ENCODE measurements at places on chromosomes 6 and 20.
A peak's percentile ranks its signal among the peaks of the same experiment; 100 is the strongest.

GRCh38 chr6:161374971-161375873 lies 101.4 kb upstream of the AGPAT4 start:
- no peak for DNase-seq

GRCh38 chr6:148533309-148534107 lies 190.9 kb downstream of the SASH1 start:
- no peak for DNase-seq

DNA sequence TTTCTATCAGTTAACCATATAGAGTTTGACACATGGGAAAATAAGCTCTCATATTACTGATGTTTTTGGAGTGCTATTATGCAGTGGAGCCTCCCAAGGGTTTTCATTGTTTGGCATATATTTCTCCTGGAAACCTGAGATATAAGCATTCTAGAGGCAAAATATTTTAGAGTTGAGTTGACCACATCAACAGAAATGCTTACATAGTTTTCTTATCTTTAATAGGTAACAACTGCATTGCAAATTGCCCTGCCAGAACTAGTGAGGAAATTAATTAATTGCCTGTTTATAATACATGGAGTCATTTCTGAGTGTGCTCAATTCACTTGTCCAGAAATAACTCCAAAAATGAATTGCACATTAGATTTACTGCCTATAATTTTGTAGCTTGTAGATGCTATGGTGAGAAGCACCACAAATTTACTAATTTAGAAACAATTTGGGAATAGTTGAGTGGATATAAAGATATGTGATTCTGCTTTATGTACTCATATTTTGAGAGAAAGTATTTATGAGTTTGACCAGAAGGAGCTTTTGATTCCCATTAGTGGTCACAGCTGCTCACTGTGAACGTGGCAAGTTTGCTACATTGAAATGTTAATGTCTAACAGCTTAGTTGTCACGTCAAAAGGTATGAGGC lies 288.7 kb downstream of the CD109 start:
- DNase-seq = no peak

- peak; percentile 53 for DNase-seq
Observed at GRCh38 chr6:43699564-43700186, 12.1 kb upstream of the MRPS18A start.

GRCh38 chr6:1390133-1390945 lies 963 bp downstream of the FOXF2 start:
- DNase-seq = peak; percentile 85

DNA sequence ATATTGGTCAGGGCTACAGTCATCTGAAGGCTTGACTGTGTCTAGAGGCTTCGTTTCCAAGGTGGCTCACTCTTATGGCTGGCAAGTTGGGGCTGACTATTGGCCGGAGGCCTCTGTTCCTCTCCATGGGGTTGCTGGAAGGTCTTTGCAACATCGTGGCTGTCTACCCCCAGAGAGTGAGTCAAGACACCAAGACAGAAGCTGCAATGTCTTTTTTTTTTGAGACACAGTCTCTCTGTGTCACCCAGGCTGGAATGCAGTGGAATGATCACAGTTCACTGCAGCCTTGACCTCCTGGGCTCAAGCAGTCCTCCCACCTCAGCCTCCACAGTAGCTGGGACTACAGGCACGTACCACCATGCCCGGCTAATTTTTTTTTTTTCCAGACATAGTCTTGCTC lies 29.4 kb upstream of the KIF3B start:
- no peak for DNase-seq

DNA sequence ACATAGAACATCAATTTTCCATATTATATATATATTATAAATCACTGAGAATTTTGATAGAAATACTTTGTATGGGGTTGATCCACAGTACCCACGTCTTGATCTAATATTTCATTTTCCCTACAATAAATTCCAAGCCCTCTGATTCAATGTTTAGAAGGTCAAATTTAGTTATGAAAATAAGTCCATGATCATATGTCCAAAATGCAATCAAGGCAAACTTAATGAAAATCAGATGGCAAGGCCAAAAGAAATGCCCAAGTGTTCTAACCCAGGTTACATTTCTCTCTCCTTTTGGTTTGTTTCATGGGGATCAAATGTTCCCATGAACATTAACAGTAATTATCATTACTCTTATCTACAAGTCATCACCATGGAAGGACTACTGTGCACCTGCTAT lies 203.8 kb downstream of the KIF16B start:
- DNase-seq = no peak

- DNase-seq = no peak
Observed at GRCh38 chr20:36791862-36792261, 18.3 kb upstream of the DSN1 start.

DNA sequence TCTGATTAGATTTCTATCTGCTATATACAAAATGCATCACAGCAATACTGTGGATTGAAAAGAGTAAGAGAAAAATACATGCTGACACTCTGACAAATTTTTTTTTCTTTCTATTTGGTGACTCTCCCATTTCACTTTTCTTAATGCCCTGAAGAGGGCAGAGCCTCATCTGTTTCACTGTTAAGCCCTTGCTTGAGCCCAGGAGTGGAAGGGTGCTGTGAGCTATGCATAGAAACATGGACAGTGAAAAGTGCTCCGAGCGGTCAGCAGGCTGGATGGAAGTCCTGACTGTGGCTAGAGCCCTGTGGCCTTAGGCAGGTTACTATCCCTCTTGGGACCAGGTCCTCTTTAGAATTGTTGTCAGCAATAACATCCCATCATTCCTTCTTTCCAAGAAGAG lies 17.4 kb upstream of the CSE1L start:
- peak; percentile 45 for DNase-seq

DNA sequence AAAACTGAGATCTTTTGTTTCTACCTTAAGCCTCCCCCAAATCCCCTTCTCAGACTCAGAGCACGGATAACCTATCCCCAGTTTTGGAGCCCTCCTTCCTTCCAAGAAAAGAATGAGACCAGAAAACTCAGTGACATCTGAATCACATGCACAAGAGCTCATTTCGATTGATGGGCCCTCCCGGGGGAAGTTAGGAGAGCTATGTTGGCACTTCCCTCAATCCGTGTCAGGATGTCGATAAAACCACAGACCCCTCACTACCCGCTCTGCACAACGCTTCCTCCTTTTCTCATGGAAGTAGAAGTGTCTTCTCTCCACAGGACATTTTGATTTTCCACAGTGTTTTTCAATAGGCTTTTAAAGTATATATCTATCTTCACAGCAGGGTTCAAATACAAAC lies 332.4 kb downstream of the HACE1 start:
- no peak for DNase-seq

DNA sequence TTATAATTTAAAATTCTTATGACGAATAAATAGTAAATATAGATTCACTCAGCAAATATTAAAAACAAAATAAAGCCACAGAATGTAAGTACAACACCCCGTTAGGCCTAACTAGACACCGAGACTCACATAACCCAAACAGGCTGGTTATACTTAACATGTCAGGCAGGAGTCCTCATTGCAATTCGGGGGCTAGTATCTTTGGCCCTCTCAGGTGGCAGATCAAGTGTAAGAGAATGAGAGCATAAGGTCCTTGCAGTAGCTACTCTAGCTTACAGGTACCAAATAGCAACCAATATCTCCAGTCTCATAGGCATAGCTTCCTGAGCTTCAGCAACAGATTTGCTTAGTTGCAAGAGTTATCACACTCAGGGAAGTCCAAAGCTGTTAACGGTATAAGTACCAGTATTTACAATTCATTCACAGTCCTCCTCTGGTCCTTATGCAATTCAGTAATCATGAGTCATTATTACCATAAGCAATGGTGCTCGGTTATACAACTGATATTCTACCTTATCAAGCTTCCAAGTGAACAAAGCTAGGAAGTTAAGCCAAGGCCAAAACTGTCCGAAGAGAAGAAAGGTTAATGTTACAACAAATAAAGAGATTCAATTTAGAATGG lies 20.1 kb downstream of the REV3L start:
- peak; percentile 89 for DNase-seq

- peak; percentile 73 for DNase-seq
Observed at GRCh38 chr6:22149501-22150367, 147.1 kb downstream of the PRL start.

GRCh38 chr20:46423882-46424482 lies 17.6 kb upstream of the ELMO2 start:
- DNase-seq = peak; percentile 31

DNA sequence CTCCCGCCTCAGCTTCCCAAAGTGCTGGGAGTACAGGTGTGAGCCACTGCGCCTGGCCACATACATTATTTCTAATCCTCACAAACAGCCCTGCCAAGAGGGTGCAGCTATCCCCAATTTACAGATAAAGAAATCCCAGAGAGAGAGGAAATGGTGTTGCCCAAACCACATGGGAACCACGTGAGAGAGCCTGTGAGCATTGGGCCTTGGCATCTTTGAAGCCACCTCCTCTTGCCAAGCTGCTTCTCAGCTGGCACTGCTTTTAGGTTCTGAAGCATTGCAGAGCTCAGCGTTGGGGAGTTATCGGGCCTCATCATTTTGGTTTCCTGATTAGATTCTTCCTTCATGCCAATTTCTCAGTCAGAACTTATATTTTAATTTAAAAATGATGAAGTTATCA lies 80.3 kb downstream of the CTNNBL1 start:
- DNase-seq = no peak

- DNase-seq = no peak
Observed at GRCh38 chr20:50446351-50447101, 63.7 kb upstream of the PTPN1 start.

- DNase-seq = no peak
Observed at GRCh38 chr20:51121272-51121671, 98.4 kb upstream of the KCNG1 start.

DNA sequence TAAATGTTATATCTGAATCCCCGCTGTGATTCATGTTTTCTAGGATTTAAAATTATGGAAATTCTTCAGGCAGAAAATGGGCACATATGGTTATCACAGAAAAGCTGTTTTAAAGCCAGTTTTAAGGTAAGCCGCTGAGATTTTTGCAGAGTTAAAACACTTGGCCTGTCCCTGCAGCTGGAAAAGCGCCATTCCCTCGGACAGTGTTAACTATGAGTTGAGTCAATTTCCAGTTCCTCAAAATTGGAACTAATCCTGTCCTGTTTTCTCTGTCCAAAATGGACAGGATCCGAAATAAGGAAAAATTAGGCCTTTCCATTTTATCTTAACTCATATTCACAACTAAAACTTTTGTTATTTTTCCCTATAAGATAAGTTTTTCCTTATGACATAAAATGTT lies 225.2 kb downstream of the SAMD5 start:
- no peak for DNase-seq

- no peak for DNase-seq
Observed at GRCh38 chr6:88165844-88166492, at the start of gene CNR1. Gene CNR1 (minus strand): TSS chr6:88166347. CDS start chr6:88145274, 21,073 bp downstream.

- no peak for DNase-seq
Observed at GRCh38 chr20:31903627-31904386, 33.4 kb downstream of the TTLL9 start.
